ENCODE measurements at places on chromosomes 12 and 14. TPM values are rescaled to one million over a fixed set of nuclear protein-coding genes. Genes with fewer than 3 reads are reported as not detected.

DNA sequence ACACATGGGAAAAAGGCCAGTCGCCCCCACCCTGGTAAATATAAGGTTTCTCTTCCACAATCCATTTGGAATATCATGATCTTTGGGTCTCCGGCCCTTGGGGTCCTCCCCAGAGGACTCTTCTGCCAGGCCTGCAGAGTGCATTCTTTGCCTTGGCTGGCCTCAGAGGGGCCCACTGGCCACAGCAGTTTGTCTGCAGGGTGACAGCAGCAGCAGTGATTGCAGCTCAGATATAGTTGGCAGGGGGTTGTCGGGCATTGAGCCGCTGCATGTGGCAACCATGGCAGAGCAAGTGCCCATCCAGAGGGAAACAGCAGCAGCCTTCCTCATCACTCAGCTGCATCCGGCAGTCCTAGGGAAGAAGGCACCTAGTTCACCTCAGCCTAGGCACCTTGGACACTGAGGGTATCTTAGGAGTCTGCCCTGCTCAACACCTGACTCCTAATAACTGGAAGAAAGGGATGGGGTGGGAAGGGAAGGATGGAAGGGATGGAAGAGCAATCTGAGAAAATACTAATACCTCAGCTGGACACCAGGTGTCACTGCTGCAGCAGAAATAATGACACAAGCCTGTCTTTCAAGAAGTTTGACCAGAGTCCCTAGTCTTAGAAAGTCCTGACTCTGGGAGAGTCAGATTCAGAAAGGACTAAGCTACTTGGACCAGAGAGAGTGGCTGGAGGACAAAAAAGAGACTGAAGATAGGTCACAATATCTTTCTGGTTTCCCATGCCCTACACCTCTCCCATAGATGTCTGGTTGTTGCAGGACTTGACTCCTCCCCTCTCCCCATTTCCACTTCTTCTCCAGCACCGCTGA is 8.9 kb downstream of the AJUBA start:
- DNase-seq = peak; percentile 53

GPR135 gene
- total RNA-seq = 0.90 TPM

DNA sequence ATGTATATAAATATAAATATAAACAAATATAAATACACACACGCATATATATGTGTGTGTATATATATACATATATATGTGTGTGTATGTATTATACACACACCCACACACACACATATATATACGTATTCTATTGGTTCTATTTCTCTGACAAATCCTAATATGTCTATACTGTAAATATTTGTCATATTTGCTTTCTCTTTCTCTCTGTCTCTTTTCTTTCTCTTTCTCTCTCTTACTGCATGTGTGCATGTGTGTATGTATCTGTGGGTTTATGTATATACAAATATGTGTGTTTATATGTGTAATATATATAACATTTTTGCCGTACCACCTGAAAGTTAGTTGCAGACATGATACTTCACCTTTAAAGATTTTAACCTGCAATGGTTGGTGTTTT is 174.2 kb upstream of the PLEKHG7 start:
- DNase-seq = no peak

SYNE3 gene
- total RNA-seq = 39.7 TPM

CMKLR1 gene
- total RNA-seq = 0.57 TPM

DNA sequence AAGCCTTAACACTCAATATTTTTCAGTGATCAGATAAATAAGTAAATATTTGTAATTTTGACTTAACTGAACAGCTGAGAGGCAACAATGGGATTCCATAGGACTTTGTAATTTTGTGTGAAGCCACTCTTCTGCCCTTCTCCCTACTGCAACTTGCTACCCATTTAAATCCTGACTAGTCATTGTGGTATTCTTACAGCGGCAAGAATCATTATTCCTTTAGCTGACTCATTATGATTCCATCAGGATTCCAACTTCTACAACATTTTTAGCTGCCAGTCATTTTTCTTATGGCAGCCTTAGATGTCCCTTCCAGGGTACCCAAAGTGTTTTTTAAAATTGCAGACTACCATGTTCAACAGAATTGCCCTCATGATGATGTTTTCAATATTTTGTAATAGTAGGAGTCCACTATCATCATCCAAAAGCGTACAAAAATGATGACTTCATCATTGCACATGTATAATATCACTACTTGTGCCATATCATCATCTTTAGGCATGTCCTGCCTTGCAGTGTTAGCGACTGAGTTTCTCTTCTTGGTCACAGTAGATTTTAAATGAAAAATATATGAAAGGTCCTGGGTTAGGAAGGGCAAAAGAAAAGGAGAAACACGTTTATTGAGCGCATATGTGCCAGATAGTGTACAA is 5.1 kb upstream of the MAGOHB start:
- no peak for DNase-seq

DBX2 gene
- total RNA-seq = not detected

TAS2R31 gene
- total RNA-seq = 1.0 TPM

- DNase-seq = no peak
Observed at GRCh38 chr12:65822732-65823512, 1.4 kb upstream of the HMGA2 start.

Measured in CD8-positive, alpha-beta memory T cell (primary cell).